ENCODE measurements at places on chromosomes 13 and 19.
A peak's percentile ranks its signal among the peaks of the same experiment; 100 is the strongest.

GRCh38 chr19:31838163-31838815, 489.1 kb upstream of the TSHZ3 start:
- no peak for DNase-seq

DNA sequence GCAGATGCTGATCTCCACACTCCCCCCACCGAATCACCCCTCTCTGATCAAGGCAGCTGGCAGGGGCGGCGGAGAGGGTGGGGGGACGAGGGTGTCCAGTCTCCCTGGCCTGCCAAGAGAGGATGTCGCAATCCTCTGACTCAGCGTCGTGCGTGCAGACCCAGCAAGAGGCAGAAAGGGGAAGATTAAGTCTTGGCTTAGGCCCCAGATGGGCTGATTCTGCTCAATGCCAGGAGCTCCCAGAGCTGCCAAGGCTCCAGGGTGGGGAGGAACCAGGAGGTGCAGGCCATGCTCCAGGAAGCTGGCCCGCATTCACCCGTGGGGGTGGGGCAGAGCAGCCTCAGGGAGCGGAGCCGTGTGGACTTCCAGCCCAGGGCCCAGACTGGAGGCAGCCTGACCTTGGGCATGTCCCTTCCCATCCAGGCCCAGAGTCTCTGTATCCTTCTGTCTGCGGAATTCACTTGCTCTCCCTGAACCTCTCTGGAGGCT, 6.6 kb upstream of the BCL3 start:
- peak; percentile 99 for DNase-seq

DNA sequence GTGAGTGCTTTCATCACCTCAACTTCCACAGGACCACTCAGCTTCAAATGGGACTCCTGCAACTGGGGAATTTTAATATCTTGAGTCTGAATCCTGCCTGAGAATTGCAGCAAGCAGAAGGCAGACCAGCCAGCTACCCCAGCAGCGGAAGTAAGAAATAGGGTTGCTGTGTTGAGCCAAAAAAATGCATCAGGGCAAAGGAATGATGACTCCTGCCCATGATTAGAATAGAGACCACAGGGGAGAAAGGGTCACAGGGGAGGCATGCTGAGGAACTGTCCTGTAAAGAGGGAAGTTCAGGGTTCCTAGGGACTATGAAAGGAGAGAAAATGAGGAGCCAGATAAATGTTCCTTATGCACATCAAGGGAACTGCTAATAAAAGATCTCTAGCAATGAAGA, 370.2 kb downstream of the KCTD12 start:
- peak; percentile 71 for DNase-seq

DNA sequence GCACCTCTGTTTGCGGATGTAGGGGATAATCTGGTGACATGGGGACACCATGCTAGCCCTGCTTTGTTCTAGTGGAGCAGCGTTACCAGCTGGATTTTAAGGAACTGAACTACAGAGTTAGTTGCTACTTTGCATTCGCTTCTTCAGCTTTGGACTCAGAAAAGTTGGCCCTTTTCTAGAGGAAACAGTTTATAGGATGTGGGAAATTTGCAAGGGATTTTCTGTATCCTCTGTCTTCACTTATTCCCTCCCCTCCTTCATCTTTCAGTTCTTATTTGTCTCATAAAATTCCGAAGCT, 2.1 kb downstream of the GATAD2A start:
- DNase-seq, result no peak

- DNase-seq, result no peak
Observed at GRCh38 chr19:16416991-16417390, 54.8 kb downstream of the EPS15L1 start.

DNA sequence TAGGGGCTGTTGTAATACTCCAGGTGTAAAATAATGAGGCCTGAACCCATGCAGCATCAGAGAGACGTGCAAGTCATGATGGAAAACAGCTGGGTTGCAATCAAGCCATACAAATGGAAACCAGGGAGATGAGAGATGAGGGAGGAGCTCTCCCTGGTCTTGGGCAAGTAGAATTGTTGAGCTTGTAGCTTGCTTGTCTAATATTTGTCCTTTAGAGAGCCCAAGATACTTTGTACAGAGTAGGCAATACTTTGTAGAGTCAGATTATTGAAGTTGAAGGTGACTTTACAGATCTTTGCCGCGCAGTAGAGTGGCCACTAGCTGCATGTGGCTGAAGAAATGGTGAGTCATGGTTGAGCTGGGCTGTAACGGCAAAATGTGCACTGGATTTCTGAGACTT, 8.3 kb downstream of the ATP8A2 start:
- DNase-seq, result no peak

GRCh38 chr19:18659281-18660050, 22.6 kb downstream of the KLHL26 start:
- no peak for DNase-seq

DNA sequence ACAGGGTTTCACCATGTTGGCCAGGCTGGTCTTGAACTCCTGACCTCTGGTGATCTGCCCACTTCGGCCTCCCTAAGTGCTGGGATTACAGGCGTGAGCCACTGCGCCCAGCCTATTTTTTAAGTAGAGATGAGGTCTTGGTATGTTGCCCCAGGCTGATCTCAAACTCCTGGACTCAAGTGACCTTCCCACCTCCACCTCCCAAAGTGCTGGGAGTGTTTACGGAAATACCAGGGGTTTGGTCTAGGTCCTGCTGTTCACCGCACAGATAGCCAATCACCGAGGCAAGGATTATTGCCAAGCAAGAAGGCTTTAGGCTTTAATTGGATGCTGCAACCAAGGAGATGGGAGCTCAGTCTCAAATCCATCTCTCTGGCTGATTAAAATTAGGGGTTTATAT, 11.6 kb downstream of the CLEC4G start:
- DNase-seq, result no peak

DNA sequence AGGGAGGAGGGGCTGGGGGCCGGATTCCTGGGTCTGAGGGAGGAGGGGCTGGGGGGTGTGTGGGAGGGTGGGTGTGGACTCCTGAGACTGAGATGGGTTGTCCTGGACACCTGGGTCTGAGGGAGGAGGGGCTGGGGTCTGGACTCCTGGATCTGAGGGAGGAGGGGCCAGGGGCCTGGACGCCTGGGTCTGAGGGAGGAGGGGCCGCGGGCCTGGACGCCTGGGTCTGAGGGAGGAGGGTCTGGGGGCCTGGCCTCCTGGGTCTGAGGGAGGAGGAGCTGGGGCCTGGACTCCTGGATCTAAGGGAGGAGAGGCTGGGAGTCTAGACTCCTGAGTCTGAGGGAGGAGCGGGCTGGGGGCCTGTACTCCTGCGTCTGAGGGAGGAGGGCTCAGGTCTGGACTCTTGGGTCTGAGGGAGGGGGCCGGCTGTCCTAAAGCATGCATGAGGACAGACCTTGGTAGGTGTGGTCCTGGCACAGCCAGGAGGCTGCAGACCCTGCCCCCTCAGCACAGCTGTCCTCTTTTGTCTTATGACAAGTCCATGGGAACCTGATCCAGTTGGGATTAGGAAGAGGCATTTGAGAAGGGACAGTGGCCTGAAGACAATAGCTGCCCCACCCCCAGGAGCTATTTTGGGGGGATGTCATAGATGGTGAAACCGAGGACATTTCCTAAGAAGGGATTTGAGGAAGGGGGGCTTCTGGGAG, 1.3 kb downstream of the TNNT1 start:
- no peak for DNase-seq

DNA sequence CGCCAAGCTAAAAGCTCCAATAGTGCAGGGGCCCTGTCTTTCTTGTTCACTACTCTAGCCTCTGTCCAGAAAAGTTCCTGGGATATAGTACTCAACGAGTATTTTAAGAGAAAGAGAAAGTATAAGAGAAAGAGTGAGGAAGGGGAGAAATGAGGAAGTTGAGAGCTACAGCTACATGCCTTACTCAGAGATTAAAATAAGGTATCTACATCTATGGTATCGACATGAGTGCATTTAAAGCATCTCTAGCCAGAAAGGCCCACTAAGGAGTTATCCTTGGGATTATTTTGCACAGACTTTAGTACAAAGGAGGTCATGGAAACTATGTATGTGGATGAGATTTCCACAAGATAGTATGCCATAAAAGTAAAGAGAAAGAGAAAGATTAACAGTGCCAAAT, 28.5 kb downstream of the MYCBP2 start:
- no peak for DNase-seq

- DNase-seq, result no peak
Observed at GRCh38 chr13:51488212-51488611, 35.4 kb upstream of the INTS6 start.

DNA sequence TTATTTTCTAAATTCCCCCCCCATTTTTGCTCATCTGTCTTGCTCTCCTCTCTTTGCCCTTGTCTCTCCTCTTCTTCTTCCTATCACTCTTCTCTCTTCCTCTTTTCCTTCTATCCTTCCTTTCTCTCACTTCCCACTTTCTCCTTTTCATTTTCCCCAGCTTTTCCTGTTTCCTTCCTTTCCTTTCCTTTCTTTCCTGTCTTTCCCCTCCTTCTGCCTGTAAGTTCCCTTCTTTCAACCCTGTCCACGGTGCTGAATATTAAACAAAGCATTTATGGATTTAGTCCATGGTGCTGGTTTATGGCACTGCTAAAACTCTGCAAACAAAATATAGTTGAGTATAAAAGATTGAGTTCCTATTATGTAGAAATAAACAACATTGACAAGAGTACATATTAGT, 27.6 kb downstream of the SCEL start:
- DNase-seq, result no peak

DNA sequence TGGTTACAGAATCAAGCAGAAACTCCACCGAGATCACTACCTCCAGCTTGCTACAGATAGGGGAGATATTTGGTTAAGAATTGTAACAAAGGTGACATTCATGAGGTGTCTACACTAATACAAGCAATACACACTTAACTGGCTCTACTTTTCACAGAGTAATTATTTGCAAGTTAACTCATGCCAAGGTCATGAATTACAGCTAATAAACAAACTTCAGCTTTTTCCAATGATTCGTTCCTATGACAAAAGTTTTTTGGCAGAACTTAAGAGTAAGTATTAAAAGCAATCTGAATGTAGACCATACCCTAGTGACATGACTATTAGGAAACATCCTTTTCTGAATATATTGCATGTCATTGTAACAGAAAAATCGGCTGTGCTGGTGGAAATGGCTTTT, 72.1 kb downstream of the LHFPL6 start:
- DNase-seq, result no peak

DNA sequence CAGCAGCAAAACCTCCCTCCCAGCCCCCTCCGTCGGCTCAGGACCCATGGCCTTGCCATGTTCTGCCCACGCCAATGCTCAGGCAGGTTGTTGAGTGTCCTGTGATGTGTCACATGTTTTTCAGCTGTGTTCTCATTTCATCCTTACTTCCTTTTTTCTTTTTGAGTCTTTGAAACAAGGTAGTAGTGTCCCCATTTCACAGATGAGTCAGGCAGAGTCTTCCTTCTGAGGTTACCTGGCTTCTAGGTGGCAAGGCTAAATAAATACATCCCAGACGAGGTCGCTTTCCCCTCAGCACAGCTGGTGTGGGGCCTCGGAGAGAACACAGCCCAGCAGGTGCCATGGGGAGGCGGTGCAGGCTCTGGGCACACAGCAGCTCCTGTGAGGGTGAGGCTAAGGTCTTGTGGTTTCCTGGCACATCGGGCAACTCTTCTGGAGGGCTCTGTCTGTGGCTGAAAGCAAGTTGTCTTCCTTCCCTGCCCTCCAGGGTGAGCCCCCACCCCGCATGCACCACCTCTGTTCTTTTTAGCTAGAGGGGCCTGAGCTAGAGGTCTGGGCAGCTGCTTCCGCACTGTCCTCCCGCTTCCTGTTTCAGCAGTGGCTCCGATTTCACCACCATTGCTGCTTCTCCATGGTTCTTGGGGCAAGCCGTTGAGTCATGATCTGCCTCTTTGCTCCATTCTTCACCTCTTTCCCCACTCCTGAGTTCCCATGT, 15.1 kb downstream of the PRAM1 start:
- no peak for DNase-seq

DNA sequence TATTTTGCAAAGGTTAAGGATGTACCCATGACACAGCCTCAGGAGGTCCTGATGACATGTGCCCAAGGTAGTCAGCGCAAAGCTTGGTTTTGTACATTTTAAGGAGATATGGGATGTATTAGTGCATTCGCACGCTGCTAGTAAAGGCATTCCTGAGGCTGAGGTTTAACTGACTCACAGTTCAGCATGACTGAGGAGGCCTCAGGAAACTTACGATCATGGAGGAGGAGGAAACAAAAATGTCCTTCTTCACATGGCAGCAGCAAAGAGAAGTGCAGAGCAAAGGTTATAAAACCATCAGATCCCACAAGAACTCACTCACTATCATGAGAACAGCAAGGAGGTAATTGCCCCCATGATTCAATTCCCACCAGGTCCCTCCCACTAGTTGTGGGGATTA, 1017.4 kb downstream of the EFNB2 start:
- peak; percentile 5 for DNase-seq

DNA sequence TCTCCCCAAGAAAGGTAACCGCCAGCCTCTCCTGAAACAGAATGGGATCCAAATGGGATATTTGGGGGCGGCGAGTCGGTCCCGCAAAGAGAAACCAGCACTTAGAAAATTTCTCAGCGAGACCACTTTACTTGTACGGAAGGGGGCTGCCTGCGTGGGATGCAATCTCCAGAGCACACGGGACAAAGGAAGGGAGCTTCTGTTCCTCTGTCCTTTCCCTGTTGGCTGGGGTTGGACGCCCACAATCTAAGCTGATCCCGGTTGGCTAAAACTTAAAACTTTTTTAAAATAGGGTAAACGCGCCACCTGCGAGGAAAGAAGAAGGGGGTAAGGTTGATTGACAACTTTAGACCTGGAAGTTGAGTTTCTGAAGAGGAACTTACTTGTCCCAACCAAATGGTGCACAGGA, 826 bp upstream of the BSG start:
- peak; percentile 39 for DNase-seq

- no peak for DNase-seq
Observed at GRCh38 chr19:35932291-35932936, 3.8 kb upstream of the LRFN3 start.

- DNase-seq, result no peak
Observed at GRCh38 chr19:49830766-49831165, 12.7 kb downstream of the MED25 start.

GRCh38 chr13:59951011-59951410, 212.7 kb downstream of the DIAPH3 start:
- DNase-seq, result no peak

GRCh38 chr19:22619371-22619770, 14.8 kb upstream of the ZNF492 start:
- DNase-seq, result no peak

DNA sequence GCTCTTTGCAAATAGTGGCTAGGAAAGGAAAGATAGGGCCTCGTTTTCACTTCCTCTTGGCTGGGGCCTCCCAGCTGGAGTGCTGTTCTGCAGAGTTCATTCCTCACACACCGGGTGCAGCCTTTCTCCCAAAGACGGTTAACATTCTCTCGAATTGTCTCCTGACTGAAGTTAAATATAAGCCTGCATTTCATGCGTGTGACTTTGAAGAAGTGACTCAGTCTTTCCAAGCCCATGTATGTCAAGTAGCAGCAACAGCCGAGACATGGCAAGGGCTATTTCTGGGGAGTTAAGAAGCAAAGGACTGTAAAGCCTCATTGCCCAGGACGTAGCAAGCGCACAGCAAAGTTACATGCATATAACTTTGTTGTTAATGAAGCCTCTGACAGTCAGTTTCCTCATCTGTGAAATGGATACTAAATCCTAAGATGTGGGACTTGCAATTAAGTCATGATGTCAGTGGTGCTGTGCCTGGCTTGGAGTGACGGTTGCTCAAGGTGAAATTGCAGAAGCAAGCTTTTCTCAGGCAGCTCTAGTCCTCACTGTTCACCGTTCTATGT, 502.4 kb downstream of the MYO16 start:
- no peak for DNase-seq

GRCh38 chr13:93925990-93926389, 553.5 kb downstream of the DCT start:
- DNase-seq, result no peak

- DNase-seq, result no peak
Observed at GRCh38 chr13:30724778-30725177, 10.6 kb upstream of the ALOX5AP start.
